Amygdala (tissue), 56 donors: ENCODE measurements at places on chromosomes 4 and X.

GRCh38 chrX:143674926-143675325, 39.0 kb upstream of the SLITRK4 start:
- no peak for DNase-seq

- DNase-seq = peak; percentile 5
These were observed 570 bp downstream of the WDR44 start for GRCh38 chrX:118346258-118347094.

GRCh38 chr4:147617841-147618691, 869 bp downstream of the TMEM184C start:
- no peak for DNase-seq

GRCh38 chr4:154044742-154045485, 256.0 kb upstream of the SFRP2 start:
- DNase-seq = no peak

GRCh38 chrX:97756879-97757278, 873.2 kb downstream of the RPA4 start:
- no peak for DNase-seq
